Activated T-helper 1 cell treated with anti-CD3 and anti-CD28 coated beads, Interleukin-2, amount 50 U/mL, for 16 hours (primary cell): ENCODE measurements at places on chromosomes 6 and 20.

- no peak for DNase-seq
These were observed 88.4 kb downstream of the OLIG3 start for GRCh38 chr6:137405806-137406205.

DNA sequence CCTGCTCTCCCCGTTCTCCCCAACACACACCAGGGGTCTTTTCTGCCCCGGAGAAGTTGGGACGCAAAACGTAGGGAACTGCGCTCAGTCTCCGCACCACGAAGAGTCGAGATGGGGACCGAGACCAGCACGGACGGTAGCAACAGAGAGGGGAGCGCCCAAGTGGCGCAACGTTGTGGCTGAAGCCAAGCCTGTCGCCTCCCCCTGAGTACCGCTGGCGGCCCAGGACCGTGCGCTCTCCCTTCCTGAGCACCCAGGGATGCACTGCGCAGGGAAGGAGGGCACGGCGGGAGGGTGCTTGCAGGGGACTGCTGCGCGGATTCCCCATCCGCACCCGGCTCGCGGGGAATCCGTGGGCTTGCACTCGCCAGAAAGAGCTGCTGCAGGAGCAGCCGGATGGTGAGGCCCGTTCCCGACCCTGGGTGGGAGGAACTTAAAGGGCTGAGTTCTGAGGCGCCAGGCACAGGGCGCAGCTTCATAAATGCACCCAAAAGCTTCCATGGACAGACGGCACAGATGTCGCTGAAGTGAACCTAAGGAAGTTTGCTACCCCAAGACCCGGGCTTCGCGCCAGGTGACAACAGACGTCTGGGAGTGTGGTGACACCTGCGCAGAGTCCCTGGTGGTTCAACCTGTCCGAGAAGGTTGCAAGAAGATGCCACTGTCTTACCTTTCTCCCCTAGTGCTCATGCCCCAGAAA lies 178.7 kb downstream of the TBXT start:
- no peak for DNase-seq

DNA sequence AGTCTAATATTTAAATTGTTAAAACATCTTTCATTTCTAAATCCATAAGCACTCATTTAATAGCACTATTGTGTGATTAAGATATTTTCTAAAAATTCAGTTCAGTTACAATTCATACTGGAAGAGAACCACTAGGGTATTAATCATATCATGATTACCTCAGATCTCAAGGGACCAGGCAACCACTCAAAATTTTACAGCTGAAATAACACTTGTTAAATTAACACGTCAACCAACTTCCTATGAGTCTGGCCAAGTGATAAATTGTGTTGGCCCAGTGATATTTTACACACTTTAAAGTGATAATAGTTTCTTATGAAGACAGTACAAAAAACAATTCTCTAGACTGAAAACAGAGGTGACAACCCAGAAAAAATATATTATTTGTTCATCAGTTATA lies 869.0 kb upstream of the ADGRB3 start:
- DNase-seq, result no peak

- DNase-seq, result no peak
These were observed 33.9 kb downstream of the PSMG4 start for GRCh38 chr6:3292431-3293197.

DNA sequence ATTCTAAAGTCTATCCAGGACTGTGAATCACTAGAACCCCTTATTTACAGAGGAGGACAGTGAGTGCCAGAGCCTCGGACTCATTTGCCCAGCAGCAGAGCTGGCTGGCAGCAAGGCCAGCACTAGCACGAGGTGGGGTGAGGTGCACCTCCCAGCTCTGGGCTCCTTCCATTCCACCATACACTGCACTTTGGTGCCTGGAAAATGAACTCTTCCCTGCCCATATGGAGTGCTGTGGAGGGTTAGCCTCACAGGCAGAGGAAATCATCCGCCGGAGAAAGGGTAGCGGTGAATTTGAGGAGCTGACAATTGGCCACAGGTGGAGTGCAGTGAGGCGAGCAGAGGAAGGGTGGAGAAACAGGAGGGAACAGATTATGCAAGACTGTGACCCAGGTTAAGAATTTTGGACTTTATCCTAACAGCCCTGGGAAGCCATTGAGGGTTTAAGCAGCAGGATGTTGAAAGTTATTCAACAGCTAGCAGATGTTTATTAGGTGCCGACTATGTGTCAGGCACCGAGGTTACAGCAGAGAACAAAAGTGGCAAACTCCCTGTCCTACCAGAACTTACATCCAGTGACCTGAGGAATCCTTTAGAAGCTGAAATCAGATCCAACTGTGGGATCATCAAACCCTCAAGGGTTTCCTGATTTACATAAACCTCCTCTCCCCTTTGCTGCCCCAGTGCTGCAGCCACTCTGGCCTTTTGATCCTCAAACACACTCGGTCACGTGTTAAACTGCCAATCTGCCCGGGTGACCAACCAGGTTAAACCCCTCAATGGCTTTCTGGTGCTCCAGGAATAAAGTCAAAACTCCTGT lies 6.2 kb downstream of the TRIM26 start:
- no peak for DNase-seq

DNA sequence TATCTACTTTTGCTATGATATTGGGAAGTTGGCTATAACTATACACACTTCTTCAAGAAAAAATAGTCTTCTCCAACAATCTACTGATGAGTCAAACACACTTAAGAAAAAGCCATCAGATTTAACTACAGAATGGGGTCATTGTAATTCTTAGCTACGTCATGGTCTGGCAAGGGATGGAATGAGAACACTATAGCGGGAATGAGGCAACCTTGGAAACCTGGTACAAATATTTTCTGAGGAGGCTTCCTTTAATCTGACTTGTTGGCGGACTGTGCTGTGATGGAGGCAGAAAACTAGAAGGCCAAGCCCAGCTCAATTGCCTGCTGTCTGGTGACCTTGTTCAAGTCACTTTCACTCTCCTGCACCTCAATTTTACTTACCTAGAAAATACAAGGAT lies 586.8 kb upstream of the JAG1 start:
- no peak for DNase-seq

DNA sequence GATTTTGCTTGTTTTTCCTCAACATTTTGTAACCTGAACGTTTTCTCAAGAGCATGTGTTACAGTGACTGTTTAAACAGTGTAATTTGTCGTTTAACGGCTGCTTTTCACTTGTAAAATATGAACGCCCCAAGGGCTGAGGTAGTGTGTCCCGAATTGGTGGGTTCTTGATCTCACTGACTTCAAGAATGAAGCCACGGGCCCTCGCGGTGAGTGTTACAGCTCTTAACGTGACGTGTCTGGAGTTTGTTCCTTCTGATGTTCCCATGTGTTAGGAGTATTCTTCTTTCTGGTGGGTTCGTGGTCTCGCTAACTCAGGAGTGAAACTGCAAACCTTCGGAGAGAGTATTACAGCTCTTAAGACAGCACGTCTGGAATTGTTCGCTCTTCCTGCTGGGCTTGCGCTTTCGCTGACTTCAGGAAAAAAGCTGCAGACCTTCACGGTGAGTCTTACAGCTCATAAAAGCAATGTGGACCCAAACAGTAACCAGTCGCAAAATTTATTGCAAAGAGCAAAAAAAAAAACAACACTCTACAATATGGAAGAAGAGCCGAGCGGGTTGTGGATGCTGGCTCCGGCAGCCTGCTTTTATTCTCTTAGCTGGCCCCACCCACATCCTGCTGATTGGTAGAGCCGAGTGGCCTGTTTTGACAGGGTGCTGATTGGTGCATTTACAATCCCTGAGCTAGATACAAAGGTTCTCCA lies 25.1 kb upstream of the TRIM27 start:
- no peak for DNase-seq

GRCh38 chr6:169445661-169446581 lies 192.3 kb upstream of the THBS2 start:
- DNase-seq, result no peak
